ENCODE measurements at places on chromosomes 3 and 15. TPM values are rescaled to one million over a fixed set of nuclear protein-coding genes. Genes with fewer than 3 reads are reported as not detected.

The EPB42 gene
- total RNA-seq, result 0.10 TPM

The BLM gene
- 23.9 TPM for total RNA-seq

The KCTD6 gene
- 18.3 TPM for total RNA-seq

The PAQR5 gene
- total RNA-seq, result 2.0 TPM

The PLSCR5 gene
- total RNA-seq, result not detected

The GPR176 gene
- 12.7 TPM for total RNA-seq

The MYLK gene
- total RNA-seq, result 29.7 TPM

The ONECUT1 gene
- 0.18 TPM for total RNA-seq

The ZNF80 gene
- not detected for total RNA-seq

The SCAANT1 gene
- not detected for total RNA-seq

The GPR87 gene
- total RNA-seq, result not detected

The TMEM40 gene
- 1.3 TPM for total RNA-seq

The GOLGA8Q gene
- total RNA-seq, result 1.1 TPM

The CHRFAM7A gene
- total RNA-seq, result 11.5 TPM

The MAN2C1 gene
- total RNA-seq, result 127 TPM

The APOD gene
- total RNA-seq, result not detected

The MITF gene
- 10.8 TPM for total RNA-seq

The ZMYND10 gene
- total RNA-seq, result 3.6 TPM

The SLC33A1 gene
- total RNA-seq, result 27.2 TPM

The MEGF11 gene
- total RNA-seq, result 0.95 TPM

The MESP1 gene
- 6.4 TPM for total RNA-seq

The INSYN1 gene
- total RNA-seq, result 2.6 TPM

The LXN gene
- 301 TPM for total RNA-seq

The SEMA3B gene
- 1.4 TPM for total RNA-seq

The MCTP2 gene
- 0.15 TPM for total RNA-seq

The RBMS3 gene
- total RNA-seq, result 1.1 TPM

Measured in Panc1 (cell line).